Upper lobe of right lung (tissue), 1 donor: ENCODE measurements at places on chromosomes 7 and 10. TPM values are rescaled to one million over a fixed set of nuclear protein-coding genes. Genes with fewer than 3 reads are reported as not detected.

The OR2A12 gene
- not detected for total RNA-seq

The PRKCQ gene
- 9.8 TPM for total RNA-seq

- no peaks in the 10 kb centered on the region for H3K36me3 ChIP-seq
- no peak overlapping the region for H3K4me3 ChIP-seq
- no peaks in the 10 kb centered on the region for H3K27me3 ChIP-seq
- H3K27ac ChIP-seq, result no peak overlapping the region
- DNase-seq, result no peak
These were observed 172.0 kb downstream of the GFRA1 start for GRCh38 chr10:116100984-116101383.

The CUL2 gene
- total RNA-seq, result 33.0 TPM
